ENCODE measurements at places on chromosomes 7 and 10. TPM values are rescaled to one million over a fixed set of nuclear protein-coding genes. Genes with fewer than 3 reads are reported as not detected.

DNA sequence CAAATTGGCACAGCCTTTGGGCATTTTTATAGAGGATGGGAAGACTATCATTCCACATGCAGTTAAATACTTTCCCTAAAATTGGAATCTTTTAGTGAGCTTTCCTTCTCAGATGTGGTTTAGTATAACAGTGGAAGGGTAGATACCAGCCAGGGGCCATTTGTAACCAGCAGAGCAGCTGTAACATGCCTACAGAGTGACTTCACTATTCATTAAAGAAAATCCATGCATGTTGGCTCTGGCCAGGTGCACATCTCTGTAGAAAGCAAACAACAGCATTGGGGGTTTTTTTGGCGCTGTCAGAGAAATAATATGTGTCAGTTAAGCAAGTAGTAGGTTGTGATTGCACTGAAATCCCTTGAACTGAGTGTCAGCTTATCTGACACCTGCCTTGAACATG, 115.6 kb downstream of the LHFPL3 start:
- H3K27ac ChIP-seq: no peak overlapping the region
- DNase-seq: no peak
- H3K4me3 ChIP-seq: no peak overlapping the region
- no peaks in the 10 kb centered on the region for H3K27me3 ChIP-seq
- no peaks in the 10 kb centered on the region for H3K4me1 ChIP-seq

DNA sequence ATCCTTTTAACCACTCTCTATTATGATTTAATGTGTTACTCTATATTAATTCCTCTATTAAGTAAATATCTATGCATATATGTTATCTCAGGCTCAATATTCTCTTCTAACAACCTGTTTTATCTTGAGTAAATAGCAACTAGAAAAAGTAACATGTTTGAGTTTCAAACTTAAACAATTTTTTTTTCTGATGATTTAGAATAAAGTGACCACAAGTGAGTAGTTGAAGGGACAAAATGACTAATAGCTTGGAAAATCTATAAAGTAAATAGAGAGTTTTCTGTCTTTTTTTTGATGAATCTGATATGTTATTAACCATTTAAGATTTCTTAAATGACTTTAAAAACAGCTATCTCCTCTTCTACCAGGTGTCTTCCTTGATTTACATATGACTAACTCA, 483.8 kb downstream of the TFEC start:
- H3K36me3 ChIP-seq: no peaks in the 10 kb centered on the region
- no peak overlapping the region for H3K4me3 ChIP-seq
- no peak overlapping the region for H3K27ac ChIP-seq

- H3K4me1 ChIP-seq: no peaks in the 10 kb centered on the region
- no peak for DNase-seq
- no peak overlapping the region for H3K27ac ChIP-seq
- H3K36me3 ChIP-seq: no peaks in the 10 kb centered on the region
These were observed 9.6 kb upstream of the ELN start for GRCh38 chr7:74018246-74018895.

KCNMA1 gene
- total RNA-seq: 11.1 TPM

RPA3 gene
- 106 TPM for total RNA-seq

DNA sequence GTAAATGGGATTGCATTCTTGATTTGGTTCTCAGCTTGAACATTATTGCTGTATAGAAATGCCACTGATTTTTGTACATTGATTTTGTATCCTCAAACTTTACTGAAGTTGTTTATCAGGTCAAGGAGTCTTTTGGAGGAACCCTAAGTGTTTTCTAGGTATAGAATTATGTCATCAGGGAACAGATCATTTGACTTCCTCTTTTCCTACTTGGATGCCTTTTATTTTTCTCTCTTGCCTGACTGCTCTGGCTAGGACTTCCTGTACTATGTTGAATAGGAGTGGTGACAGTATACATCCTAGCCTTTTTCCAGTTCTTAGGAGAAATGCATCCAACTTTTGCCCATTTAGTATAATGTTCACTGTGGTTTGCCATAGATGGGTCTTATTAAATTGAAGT, 48.8 kb downstream of the ANXA8 start:
- no peaks in the 10 kb centered on the region for H3K36me3 ChIP-seq
- H3K4me3 ChIP-seq: no peak overlapping the region
- H3K4me1 ChIP-seq: no peaks in the 10 kb centered on the region
- no peak overlapping the region for H3K27ac ChIP-seq
- H3K27me3 ChIP-seq: no peaks in the 10 kb centered on the region

DNA sequence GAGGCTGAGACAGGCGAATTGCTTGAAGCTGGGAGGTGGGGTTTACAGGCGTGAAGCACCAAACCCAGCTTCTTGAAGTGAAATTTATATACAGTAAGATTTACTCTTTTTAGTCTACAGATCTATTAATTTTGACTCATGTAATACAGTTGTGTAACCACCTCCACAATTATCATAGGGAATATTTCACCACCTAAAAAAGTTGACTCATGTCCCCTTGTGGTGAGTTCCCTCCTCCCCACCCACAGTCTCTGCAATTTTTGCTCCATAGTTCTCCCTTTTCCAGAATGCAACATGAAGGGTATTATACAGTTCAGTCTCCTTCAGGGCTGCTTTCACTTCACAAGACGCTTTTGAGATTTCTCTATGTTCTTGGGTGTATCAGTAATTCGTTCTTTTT, 156.8 kb downstream of the FAM107B start:
- no peaks in the 10 kb centered on the region for H3K4me1 ChIP-seq
- no peak overlapping the region for H3K27ac ChIP-seq
- no peak for DNase-seq
- H3K27me3 ChIP-seq: peaks cover 1% of the 10 kb centered on the region

DNA sequence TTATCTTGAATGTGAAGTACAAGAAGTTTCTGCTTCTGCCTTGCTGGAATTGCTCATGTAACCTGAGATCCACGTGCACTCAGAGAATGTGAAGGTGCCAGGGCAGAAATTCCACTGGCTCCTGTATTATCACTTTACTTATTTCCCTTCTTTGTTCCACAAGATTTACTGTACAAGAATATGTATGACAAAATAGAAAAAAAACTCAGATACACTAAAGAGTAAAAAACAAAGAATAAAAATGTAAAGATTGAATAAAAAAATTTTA, 43.0 kb downstream of the PLCE1 start:
- no peak overlapping the region for H3K4me3 ChIP-seq
- H3K27ac ChIP-seq: no peak overlapping the region
- no peaks in the 10 kb centered on the region for H3K4me1 ChIP-seq
- DNase-seq: no peak

- no peaks in the 10 kb centered on the region for H3K4me1 ChIP-seq
- no peak for DNase-seq
- H3K4me3 ChIP-seq: no peak overlapping the region
- no peaks in the 10 kb centered on the region for H3K36me3 ChIP-seq
These were observed 339.0 kb downstream of the RNLS start for GRCh38 chr10:88243836-88244730.

STK31 gene
- total RNA-seq: 0.32 TPM

GRCh38 chr10:104931612-104932134, 290.6 kb downstream of the SORCS3 start:
- DNase-seq: no peak
- H3K27ac ChIP-seq: no peak overlapping the region
- no peaks in the 10 kb centered on the region for H3K36me3 ChIP-seq
- no peaks in the 10 kb centered on the region for H3K4me1 ChIP-seq
- no peaks in the 10 kb centered on the region for H3K27me3 ChIP-seq

DNA sequence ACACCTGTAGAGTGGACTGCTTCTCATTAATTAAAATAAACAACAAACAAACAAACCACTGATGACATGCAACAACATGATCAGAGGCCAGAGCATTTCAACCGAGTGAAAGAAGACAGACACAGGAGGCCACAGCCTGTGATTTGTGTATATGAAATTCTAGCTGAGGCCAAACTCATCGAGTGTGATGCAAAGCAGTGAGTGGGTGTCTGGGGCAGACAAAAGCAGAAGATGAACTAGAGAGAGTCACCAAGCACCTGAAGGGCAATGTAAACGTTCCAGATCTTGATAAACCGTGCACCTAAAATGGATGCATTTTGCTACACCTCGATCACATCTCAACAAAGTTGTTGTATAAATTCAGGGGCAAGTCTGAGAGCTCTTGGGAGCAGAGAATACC, 108.4 kb downstream of the KLF6 start:
- no peak overlapping the region for H3K27ac ChIP-seq
- no peaks in the 10 kb centered on the region for H3K4me1 ChIP-seq
- H3K4me3 ChIP-seq: no peak overlapping the region
- no peaks in the 10 kb centered on the region for H3K36me3 ChIP-seq

DNA sequence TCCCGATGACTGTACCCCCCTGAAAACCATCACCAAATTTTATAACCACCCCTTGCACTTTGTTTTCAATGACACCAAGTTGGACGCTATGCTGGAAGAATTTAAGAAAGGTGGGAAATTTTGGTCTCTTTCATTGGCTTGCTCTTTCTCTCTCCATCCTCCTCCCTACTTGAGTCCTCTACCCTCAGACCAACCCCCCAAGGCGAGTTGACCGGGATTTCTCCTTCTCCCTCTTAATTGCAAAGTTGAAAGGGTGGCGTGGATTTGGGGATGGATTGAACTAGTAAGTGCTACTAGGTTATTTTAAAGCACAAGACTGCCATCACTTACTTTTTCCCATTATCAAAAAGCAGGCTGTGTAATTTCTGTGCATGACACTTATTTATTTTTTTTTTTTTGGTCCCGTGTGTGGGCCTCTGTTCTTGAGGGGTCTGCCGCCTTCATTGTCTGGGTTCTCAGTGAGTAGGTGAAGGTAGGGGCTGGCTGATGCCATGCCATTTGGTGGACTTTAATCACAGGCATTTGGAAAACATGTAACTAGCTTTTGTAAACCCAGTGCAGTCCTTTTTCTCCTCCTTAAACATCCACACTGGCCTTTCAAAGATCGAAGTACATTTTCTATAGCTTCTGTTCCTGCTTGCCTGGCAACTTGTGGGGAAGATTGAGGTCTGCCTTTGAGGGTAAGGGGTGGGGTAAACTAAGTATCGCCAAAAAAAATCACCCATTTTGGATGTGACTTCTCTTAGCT, 2.1 kb downstream of the CNNM2 start:
- no peak overlapping the region for H3K27ac ChIP-seq
- no peaks in the 10 kb centered on the region for H3K36me3 ChIP-seq
- peaks cover 12% of the 10 kb centered on the region for H3K27me3 ChIP-seq
- peaks cover 10% of the 10 kb centered on the region for H3K4me1 ChIP-seq
- peak overlapping the region; percentile 96 for H3K4me3 ChIP-seq

DNA sequence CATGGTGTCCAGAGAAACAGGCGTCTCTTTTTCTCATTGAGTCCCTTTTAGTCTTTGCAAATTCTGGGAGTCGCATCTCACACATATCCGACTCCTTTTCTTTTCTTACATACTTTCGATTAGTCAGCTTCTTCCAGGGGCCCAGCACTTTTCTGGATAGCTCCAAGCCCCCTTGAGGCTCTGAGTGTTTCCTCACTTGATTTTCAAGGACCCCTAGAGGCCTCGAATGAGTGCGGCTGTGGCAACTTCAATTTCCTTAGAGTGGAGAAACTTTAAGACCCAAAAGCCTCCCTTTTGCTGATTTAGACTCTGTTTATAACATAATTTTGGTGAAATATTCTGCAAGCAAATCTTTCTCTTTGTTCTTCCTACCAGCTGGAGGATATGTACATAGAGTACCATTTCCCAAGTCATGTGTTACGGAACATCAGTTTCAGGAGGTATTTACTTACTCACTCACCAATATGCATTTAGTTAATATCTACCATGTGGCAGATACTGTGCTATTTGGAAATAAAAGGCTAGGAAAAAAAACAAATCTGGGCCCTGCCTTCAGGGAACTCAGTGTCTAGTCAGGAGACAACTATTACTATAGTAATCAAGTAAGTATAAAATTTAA, 555.2 kb downstream of the REEP3 start:
- H3K36me3 ChIP-seq: no peaks in the 10 kb centered on the region
- no peak overlapping the region for H3K4me3 ChIP-seq
- DNase-seq: no peak

DNA sequence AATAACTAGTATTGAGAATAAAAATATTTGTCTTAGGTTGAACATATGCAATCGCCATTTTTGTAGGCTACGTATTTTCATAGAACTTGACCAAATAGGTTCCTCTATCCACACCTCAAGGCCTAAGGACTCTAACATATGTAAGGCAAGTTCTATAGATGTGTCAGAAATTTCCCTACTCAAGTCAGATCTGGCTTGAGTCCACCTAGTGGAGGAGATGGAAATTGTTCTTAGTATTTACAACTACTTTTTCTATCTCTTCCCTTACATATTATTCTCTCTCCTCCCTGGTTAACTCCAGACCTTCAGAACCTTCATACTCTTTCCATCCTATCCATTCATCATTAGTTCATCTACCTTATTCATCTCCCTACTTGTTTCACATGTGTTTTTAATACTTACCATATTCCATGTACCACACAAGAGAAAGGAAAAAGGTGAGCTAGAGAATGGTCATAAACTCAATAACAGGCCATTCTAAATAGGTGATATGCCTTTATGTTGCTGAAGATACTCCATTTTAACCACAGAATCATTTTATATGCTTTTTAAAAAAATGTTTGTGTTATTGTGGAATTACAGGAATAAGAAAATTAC, 174.5 kb upstream of the HDAC9 start:
- no peaks in the 10 kb centered on the region for H3K36me3 ChIP-seq
- no peak for DNase-seq
- no peak overlapping the region for H3K27ac ChIP-seq
- H3K4me3 ChIP-seq: no peak overlapping the region
- H3K27me3 ChIP-seq: no peaks in the 10 kb centered on the region
- peaks cover 2% of the 10 kb centered on the region for H3K4me1 ChIP-seq

- H3K36me3 ChIP-seq: no peaks in the 10 kb centered on the region
- no peaks in the 10 kb centered on the region for H3K27me3 ChIP-seq
- H3K4me1 ChIP-seq: no peaks in the 10 kb centered on the region
- H3K4me3 ChIP-seq: no peak overlapping the region
- H3K27ac ChIP-seq: no peak overlapping the region
- DNase-seq: no peak
These were observed 5.9 kb downstream of the ADK start for GRCh38 chr10:74156919-74157289.

- H3K27me3 ChIP-seq: no peaks in the 10 kb centered on the region
- no peak for DNase-seq
- no peak overlapping the region for H3K4me3 ChIP-seq
- H3K27ac ChIP-seq: no peak overlapping the region
These were observed 419.1 kb downstream of the ARL4A start for GRCh38 chr7:13106513-13106912.

- H3K4me1 ChIP-seq: no peaks in the 10 kb centered on the region
- no peak overlapping the region for H3K27ac ChIP-seq
- H3K4me3 ChIP-seq: no peak overlapping the region
- DNase-seq: no peak
- H3K27me3 ChIP-seq: no peaks in the 10 kb centered on the region
- H3K36me3 ChIP-seq: no peaks in the 10 kb centered on the region
These were observed 20.2 kb upstream of the ASL start for GRCh38 chr7:66055321-66055956.

Data from H1 (cell line).